ENCODE measurements at places on chromosomes 5 and 9.

- DNase-seq = no peak
Observed at GRCh38 chr5:134226441-134227192, 744 bp upstream of the PPP2CA start.

DNA sequence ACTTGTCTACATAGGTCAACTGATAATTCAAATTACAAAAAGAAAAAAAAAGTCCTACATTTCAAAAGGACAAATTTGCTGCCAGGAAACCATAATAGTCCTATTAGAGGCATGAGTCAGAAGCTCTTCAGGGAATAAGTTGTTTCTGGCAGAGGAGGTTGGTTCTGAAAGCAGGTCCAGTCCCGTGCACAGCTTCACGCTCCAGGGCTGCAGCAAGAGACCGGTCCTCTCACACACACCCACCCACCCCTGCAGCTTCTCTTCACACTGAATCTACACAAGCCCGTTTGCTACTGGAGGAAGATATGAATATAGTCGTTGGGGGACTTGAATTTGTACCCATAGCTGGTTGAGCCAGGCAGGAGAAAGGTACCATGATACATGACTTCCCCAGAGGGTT lies 36.9 kb upstream of the SLC1A3 start:
- DNase-seq = no peak

DNA sequence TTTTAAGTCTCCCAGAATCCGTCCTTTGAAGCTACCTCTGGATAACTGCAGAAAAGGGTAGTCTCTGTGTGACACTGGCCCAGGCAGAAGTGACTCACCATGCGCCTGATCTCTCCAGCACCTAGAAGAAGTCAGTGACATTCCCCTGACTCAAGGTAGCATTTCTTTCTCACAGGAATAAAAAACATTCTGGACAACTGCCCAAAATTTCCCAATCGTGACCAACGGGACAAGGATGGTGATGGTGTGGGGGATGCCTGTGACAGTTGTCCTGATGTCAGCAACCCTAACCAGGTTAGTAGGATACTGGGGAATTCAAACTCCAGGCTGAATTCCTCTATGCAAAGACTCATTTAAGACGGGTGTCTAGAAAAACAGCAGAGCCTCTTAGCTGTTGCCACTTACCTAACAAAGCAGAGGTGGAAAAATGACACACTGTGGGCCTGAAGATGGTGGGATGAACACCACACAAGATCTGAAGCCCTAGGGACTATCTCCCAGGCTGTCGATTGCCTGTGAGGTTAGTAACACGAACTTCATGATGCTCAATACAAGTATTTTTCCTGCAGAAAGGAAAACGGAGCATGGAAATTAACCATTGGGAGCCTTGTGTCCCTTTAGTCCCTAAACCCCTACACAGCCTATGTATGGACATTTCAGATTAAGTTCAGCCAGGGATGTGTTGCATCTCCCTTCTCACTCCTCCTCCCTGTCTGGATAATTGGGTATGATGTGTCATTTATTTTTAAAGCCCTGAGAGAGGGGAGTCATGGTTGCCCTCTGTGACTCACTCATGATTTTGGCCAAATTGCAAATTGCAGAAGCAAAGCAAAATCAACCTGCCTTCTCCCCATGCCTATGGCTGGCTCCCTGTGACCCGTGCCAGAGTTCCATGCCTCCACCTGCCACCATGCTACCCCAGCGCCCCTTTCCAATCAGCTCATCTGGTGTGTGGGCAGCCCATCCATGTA lies 37.2 kb downstream of the THBS4 start:
- DNase-seq = no peak

DNA sequence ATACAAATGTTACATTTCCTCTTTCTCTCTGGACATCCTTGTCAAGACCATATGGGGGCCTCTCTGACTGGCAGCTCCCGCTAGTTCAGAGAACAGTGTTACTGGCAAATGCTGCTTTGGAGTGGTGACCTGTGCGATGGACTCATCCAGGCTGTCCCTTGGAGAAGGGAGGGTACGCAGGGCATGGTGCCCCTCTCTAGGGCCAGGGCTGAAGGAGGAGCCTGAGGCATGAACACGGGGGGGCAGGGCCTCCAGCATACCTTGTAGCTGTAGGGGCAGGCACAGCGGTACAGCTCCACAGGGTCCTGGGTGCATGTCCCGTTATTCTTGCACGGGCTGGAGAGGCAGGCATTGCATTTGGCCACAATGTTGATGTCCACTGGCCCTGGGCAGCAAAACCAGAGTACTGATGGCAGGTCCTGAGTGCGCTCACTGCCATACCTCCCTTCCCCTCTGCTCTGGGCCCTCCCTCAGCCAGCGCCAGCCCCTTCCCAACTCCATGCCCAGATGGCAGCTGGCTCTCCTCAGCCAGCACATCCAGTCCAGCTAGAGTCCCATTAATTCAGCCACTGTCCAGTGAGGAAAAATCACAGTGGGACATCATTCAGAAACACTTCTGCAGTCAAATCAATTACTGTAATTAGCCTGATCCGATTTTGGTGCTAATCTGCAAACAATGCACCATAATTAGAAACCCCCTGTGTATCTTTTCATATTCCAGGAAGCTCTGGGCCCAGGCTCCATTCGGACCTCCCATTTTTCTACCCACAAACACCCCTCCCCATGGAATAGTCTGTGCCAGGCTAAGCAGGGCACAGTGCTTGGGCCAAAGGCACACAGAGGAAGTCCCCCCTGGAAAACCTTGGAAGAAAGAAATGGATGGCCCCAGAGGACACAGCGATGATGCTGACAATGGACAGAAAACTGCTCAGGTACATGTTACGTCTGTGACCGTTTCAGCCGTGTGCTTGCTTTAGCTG lies 128.8 kb upstream of the PANK3 start:
- no peak for DNase-seq

DNA sequence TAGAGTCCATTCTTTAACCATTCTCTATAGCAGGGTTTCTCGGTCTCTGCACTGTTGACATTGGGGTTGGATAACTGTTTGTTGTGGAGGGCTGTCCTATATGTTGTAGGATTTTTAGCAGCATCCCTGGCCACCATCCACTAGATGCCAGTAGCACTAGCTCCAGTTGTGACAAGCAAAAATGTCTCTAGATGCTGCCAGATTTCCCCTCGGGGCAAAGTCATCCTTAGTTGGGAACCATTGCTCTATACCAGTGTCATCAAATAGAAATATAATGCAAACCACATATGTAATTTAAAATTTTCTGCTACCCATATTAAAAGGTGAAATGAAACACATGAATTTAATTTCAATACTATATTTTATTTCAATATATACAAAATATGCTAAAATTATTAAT lies 2.9 kb downstream of the TTC23L start:
- DNase-seq = no peak
